ENCODE measurements at places on chromosomes 2 and 18.

- no peak for DNase-seq
Measured at GRCh38 chr2:167196461-167197252, 308.4 kb downstream of the XIRP2 start.

DNA sequence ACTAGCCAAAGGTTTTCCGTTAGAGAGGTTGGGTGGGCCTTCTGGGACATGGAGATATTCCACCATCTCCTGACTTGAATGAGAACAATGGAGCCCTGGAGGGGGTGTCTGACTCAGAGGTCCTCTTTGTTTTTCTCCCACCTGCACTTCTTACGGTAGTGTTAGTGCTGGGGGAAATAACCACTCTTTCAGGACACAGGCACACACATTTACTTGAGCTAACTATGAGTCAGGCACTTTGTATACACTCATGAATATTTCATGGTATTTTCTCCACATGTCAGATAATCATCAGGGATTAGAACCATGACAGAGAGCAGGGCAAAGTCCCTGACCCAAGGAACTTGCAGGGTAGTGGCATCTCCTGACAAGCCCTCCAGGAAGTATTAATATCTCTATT is 439.1 kb downstream of the TSN start:
- no peak for DNase-seq

DNA sequence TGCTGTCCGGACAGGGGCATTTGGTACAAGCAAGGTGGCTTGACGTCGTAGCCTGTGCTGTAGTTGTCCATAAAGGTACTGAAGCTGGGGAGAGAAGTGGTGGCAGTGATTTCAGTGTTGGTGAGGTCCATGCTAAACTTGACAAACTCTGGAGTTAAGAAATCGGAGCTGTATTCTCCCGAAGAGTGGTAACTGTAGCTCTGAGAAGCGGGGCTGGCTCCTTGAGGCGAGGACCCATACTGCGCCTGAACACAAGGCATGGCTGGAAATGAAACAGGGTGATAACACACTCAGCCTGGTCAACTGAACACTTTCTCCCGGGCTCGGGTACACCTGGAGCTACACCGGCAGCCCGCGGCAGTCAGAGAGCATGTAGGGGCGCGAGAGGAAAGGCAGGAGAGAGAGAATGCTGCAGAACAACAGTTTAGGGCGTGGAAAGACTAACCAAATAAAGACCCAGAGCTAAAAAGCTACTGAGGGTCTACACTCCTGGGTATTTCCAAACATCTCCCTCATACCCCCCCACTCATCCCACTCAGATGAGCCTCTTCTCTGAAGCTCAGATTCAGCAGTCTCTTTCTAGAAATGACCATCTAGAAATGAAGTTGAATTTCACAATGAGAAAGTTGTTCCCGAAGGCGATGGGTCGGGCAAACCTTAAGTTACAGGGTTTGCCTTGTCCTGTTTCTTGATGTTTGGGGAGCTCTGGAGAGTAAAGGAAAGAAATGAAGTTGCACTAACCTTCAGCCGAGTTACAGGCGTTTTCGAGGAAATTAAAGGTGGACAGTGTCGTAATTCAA is 2.4 kb downstream of the NR4A2 start:
- DNase-seq: no peak

DNA sequence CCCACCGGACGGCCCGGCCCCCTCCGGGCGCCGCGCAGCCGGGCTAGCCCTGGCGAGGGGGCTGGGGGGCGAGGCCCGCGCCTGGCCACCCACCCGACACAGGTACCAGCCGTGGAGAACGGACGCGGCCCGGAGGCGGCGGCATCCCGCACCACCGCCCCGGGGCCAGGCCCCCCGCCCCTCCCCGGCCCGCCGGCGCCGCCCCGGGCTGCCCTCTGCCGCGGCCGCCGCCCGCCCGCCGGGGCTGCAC is 405 bp downstream of the SOS1 start:
- no peak for DNase-seq

DNA sequence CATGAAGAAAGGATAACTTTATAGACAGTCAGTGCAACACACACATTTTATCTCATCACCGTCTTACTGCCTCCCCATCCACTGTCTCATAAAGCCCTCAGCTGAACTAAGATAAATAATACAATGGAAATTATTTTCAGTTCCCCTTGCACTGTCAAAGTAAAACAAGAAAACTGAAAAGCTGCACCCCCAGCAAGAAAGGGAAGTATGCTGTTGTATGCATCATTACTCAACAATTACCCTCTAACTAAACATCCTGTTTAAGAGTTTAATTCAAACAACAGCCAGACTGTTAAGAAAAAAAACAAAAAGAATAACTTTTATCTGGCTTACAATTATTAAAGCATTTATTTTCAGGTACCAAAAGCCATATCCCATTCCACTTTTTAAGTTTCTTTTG is 25.0 kb downstream of the MPPE1 start:
- DNase-seq: no peak

GRCh38 chr2:71922091-71922490 is 225.6 kb downstream of the CYP26B1 start:
- no peak for DNase-seq

DNA sequence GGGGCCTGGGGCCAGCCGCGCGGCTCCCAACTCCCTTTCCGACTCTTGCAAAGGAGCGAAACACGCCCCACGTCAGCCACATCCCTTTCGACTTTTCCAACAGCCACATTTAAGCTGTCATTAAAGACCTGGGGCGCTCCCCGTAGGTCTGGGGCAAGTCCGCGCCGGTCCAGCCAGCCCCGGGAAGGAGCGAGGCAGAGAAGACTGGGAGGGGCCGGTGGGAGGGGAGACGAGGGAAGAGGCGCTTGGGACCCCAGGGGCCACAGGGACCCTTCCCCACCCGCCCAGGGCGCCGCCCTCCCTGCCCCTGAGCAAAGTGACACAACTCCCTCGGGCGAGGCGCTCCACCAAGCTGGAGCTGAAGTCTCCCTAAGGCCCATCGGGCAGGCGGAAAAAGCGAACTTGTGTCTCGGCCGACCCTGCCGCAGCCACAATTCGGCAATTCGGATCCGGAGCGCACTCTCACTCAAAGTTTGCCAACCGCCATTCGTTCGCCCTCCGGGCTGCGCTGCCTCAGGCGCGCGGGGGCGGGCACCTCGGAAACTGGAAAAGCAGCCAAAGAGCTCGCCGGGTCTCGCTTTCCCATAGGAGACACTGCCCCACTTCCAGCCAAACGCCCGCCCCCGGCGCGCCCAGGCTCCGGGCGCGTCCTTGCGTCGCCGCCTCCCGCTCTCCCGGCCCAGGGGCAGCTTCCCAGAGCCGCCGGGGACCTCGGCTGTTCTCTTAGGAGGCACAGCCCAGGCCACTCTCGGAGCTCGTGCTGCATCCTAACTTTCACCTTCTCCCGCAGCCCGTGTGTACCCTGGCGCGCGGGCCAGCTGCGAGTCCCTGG is 1.1 kb upstream of the KCTD1 start:
- DNase-seq: no peak

DNA sequence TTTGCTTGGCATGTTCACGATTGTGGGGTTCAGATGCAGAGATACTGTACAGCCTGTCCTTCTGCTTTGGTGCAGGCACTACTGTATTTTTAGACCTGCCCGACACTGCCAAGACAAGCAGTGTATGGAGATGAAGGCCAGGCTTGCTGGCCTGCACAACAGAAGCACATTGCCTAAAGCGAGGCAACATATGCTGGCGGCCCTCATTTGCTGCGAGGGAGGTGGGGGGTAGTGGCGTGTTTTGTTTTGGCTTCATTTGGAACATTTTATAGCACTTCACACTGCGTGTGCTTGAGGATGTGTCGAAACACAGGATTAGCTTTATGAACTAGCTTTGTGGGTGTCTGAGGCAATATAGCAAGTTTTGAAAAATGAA is 27.0 kb downstream of the TMEM182 start:
- no peak for DNase-seq

GRCh38 chr2:69572641-69573040 is 70.9 kb downstream of the AAK1 start:
- DNase-seq: no peak

- no peak for DNase-seq
Measured at GRCh38 chr2:20551260-20551944, 99.5 kb downstream of the HS1BP3 start.

- no peak for DNase-seq
Measured at GRCh38 chr2:36128359-36128758, 227.2 kb upstream of the CRIM1 start.

GRCh38 chr2:196729418-196729817 is 70.1 kb downstream of the GTF3C3 start:
- DNase-seq: no peak

DNA sequence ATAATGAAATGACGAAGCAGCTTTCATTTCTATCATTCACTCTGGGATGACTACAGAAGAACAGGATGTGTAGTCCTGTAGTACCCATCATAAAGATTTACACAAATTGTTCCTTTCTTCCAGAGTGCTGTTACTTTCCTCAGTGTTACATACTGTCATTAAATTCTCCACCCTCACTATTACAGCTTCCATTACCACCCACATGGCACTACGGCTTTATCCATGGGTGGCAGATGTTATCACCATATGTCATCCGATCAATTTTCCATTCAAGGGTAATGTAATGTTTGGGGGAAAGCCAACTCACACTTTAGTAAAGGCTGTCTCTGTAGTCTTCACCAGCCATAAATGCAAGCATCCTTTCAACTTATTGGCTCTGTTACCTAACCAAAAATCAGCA is 7.1 kb upstream of the CSRNP3 start:
- no peak for DNase-seq

DNA sequence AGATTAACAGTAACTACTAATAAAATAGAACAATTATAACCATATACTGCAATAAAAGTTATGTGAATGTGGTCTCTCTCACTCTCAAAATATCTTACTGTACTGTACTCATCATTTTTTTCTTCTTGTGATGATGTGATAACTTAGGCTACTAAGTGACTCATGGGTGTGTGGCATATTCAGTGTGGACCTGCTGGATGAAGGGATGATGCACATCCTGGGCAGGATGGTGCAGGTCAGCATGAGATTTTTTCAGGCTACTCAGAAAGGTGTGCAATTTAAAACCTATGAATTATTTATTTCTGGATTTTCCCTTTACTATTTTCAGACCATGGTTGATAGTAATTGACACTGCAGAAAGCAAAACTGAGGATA is 90.7 kb downstream of the NCKAP5 start:
- no peak for DNase-seq
